H9 (cell line): ENCODE measurements at places on chromosomes 11 and 22. TPM values are rescaled to one million over a fixed set of nuclear protein-coding genes. Genes with fewer than 3 reads are reported as not detected.

Gene ZNF70
- 3.2 and 3.5 TPM in 2 replicates for total RNA-seq

Gene ZFPL1
- 24.2 and 26.7 TPM in 2 replicates for total RNA-seq

Gene RASSF10
- 2.4 and 2.9 TPM in 2 replicates for total RNA-seq

DNA sequence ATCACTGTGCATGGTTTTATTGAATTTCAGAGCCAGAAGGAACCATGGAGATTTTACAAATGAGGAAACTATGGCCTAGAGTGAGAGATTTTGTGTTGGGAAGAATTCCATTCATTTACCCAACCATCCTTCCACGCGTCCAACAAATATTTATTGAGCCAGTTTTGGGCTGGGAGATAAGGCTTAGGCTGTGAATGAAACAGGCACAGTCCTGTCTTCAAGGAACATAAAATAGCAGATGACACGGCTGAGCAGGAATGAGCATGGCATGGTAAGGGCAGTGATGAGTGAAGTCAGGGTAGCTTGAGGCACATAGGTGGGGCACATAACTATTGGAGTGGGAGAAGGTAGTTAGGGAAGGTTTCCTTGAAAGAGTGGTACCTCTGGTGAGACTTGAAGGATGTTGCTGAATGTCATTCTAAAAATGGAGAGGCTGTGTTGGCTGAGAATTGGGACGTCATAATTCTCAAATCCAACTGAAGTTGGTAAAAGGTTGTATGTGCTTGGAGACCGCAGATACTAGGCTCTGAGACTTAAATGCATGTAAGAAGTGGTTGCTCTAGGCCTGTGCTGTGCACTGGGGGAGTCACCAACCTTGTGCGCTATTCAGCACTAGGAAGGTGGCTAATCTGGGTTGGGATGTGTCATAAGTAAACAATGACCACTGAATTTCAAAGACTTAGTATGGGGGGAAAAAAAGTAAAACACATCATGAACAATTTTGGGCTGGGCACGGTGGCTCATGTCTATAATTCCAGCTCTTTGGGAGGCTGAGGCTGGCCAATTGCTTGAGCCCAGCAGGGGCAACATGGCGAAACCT is 51.9 kb downstream of the TEAD1 start:
- H3K4me3 ChIP-seq: no peak overlapping the region
- H3K27ac ChIP-seq: no peak overlapping the region
- no peak for DNase-seq
- 0 out of 2 replicates have a peak, but pooled peaks cover 8% of the 10 kb centered on the region for H3K36me3 ChIP-seq
- peaks cover 26% of the 10 kb centered on the region for H3K4me1 ChIP-seq
- H3K27me3 ChIP-seq: no peaks in the 10 kb centered on the region

- H3K4me1 ChIP-seq: no peaks in the 10 kb centered on the region; the same call in 1 of the 2 replicates
- H3K27ac ChIP-seq: no peak overlapping the region
- no peak overlapping the region for H3K4me3 ChIP-seq
- no peaks in the 10 kb centered on the region for H3K27me3 ChIP-seq
- H3K36me3 ChIP-seq: no peaks in the 10 kb centered on the region
- no peak for DNase-seq
Measured at GRCh38 chr22:29912605-29913398, 29.8 kb downstream of the MTMR3 start.

- no peaks in the 10 kb centered on the region; the same call in 1 of the 2 replicates for H3K4me1 ChIP-seq
- DNase-seq: no peak
- no peaks in the 10 kb centered on the region for H3K27me3 ChIP-seq
- no peak overlapping the region for H3K4me3 ChIP-seq
- 0 out of 2 replicates have a peak, but pooled peaks cover 4% of the 10 kb centered on the region for H3K36me3 ChIP-seq
Measured at GRCh38 chr11:122833846-122834464, 4.3 kb upstream of the CRTAM start.

DNA sequence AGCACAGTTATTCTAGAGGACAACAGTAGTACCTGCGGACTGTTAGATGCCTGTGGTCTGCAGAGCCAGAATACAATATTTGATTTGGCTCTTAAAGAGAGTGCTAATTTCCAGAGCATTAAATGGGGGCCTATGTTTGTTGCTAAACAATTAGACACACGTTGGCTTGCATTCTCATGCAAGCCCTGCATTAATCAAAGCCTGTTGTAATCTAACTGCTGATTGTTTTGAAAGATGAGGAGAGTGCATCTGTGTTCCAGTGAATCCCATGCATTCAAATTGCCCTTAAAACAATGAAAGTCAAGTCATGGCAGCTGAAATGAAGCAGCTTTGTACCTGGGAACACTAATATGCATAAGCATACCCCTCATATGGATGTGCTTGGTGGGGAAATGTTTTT is 419.4 kb downstream of the DYNC2H1 start:
- no peak overlapping the region for H3K27ac ChIP-seq
- no peaks in the 10 kb centered on the region for H3K4me1 ChIP-seq
- no peak for DNase-seq
- no peak overlapping the region for H3K4me3 ChIP-seq
- H3K27me3 ChIP-seq: no peaks in the 10 kb centered on the region

GRCh38 chr22:41230401-41230785 is 10.3 kb downstream of the CHADL start:
- no peaks in the 10 kb centered on the region; the same call in 1 of the 2 replicates for H3K27me3 ChIP-seq
- H3K4me3 ChIP-seq: no peak overlapping the region
- no peak for DNase-seq
- H3K4me1 ChIP-seq: no peaks in the 10 kb centered on the region

- H3K36me3 ChIP-seq: no peaks in the 10 kb centered on the region
- H3K4me3 ChIP-seq: no peak overlapping the region
- DNase-seq: no peak
- no peaks in the 10 kb centered on the region for H3K27me3 ChIP-seq
- no peaks in the 10 kb centered on the region for H3K4me1 ChIP-seq
Measured at GRCh38 chr11:30260813-30261212, 30.0 kb downstream of the FSHB start.
